ENCODE measurements at places on chromosomes 3 and 15. TPM values are rescaled to one million over a fixed set of nuclear protein-coding genes. Genes with fewer than 3 reads are reported as not detected.

SNX22 gene
- total RNA-seq, result 0.20 TPM

STOML1 gene
- total RNA-seq, result 5.9 TPM

OR5K2 gene
- not detected for total RNA-seq

TM2D3 gene
- 85.4 TPM for total RNA-seq

DLEC1 gene
- total RNA-seq, result 4.9 TPM

TRIM42 gene
- total RNA-seq, result not detected

OXTR gene
- 0.17 TPM for total RNA-seq

CPN2 gene
- not detected for total RNA-seq

SPSB4 gene
- not detected for total RNA-seq

SERINC4 gene
- total RNA-seq, result not detected

DNA sequence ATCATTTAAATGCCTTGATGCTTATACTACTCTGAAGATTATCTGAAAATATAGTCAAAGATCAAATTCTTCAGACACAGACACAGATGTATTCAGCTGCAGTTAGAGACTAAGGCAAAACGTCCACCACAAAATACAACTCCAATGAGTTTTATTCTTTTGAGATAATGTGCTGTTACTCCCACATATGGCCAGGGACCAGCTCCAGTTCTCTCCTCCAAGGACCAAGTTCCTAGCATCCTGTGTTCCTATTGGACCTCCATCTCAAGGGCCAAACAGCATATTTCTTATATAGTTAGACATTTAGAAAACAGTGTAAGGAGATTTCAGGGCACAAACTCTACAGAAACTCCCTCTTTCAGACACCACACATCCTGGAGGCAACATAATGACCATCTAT, 27.1 kb downstream of the IP6K1 start:
- no peak for DNase-seq

DNA sequence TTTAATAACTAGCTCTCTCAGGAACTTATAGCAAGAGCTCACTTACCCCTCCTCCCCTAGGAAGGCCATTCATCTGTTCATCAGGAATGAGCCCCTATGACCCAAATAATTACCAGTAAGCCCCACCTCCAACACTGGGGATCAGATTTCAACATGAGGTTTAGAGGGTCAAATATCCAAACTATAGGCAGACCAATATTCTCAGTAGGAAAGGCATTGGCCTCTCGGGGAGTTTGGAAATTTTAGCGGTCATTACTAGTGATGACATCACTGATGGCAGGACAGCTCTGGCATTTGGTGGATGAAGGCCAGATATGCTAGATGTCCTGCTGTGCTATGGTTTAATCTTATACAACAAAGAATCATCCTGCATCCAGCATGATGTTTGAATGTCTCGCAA, 15.2 kb upstream of the CD47 start:
- no peak for DNase-seq

DNA sequence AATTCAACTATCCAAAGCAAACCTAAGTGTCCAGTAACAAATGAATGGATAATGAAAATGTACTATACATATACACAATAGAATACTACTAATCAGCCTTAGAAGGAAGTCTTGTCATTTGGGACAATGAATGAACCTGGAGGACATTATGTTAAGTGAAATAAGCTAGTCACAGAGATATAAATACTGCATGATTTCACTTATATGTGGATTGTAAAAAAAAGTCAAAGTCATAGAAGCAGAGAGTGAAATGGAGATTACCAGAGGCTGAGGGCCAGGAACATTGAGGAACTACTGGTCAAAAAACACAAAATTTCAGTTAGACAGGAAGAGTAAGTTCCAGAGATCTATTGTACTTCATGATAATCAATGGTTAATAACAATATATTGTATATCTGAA, 33.6 kb downstream of the MYO5A start:
- no peak for DNase-seq

DNA sequence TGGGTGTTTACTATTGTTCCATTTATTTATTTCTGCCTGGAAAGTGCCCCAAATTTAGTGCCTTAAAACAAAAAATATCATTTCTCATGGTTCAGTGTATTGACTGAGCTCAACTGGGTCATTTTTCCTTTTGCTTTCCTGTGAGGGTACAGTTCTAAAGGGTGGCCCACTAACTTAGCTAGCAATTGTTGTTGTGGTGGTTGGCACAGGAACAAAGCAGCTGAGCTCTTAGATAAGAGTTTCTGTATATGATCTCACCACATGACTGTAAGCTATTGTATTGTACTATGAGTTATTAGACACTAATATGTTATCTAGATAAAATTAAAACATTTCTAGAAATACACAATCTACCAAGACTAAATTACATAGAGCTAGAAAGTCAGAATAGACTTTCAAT, 1283.7 kb downstream of the OTOL1 start:
- DNase-seq, result no peak

GRCh38 chr15:88511161-88511560, 35.3 kb downstream of the DET1 start:
- DNase-seq, result no peak

- DNase-seq, result no peak
These were observed 133.0 kb upstream of the NR2E3 start for GRCh38 chr15:71677352-71677751.

GRCh38 chr3:8103954-8104353, 397.7 kb upstream of the LMCD1 start:
- no peak for DNase-seq

DNA sequence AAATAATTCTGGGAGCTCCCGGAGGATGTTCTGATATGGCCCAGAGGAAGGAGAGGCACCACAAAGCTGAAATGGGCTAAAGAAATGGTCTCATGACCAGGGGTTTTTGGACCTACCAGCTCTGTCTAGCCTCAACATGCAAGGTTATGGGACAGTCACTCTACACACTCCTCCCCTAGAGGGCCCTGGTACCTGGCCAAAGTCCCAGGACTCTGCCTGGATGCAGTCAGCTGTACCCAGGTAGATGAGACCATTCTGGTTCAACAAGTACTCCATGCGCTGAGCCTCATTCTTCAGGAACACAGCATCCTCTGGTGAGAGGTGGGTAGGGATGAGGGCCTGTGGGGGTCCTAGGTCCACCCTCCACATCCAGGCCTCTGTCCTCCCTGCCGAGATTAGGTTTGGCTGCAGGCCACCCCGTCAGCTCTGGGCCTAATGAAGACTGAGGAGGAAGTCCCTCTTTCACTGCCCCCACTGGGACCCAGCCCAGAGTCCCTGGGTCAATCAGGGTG, 9.5 kb downstream of the EPB42 start:
- no peak for DNase-seq

DNA sequence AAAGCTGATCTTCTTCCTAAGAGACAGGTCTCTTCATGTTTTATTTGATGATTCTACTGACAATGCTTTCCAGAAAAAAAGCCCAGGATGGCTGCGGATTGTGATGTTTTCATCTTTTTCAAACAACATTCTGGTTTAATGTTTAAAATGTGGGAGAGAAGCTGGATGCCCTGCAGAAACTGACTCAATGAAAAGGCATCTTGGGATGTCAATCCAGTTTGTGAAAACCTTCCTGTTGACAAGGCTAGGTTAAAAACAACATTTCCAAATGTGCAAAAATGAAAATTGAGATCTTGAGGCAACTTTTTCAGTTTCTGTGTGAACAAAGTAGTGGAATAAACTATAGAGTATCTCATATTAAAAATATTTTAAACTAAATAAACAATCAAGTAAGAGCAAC, 156.0 kb upstream of the MRPL3 start:
- no peak for DNase-seq

DNA sequence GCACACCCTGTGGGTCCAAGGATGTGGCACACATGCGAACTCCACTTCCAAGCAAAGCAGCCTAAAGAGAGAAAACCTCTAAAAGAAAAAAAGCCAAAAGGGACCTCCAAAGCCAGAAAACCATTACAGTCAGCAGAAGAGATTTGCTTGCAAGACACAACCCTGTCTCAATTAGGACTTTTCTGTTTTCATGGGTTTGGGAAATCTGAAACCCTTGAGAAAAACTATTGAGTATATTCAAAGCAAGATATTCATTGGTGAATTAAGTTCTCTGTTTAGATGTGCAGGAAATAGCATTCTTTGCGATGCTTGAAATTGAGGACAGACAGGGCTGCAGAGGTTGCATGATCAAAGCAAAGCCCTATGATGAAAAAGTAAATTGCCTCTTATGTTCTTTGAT, 10.2 kb upstream of the LDHAL6B start:
- no peak for DNase-seq

DNA sequence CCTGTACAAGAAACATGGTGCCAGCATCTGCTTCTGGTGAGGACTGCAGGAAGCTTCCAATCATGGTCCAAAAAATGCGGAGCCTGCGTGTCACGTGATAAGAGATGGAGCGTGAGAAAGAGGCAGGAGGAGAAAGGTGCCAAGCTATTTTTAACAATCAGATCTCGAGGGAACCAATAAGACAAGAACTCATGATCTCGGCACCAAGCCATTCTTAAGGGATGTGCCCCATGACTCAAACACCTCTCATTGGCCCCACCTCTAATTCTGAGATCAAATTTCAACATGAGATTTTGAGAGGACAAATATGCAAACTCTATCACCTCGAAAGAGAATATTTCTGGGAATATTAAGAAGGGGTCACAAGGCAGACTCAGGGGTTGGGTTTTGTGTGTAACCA, 107.2 kb downstream of the PYDC2 start:
- DNase-seq, result no peak

GRCh38 chr15:51103330-51103729, 8.6 kb upstream of the TNFAIP8L3 start:
- no peak for DNase-seq

DNA sequence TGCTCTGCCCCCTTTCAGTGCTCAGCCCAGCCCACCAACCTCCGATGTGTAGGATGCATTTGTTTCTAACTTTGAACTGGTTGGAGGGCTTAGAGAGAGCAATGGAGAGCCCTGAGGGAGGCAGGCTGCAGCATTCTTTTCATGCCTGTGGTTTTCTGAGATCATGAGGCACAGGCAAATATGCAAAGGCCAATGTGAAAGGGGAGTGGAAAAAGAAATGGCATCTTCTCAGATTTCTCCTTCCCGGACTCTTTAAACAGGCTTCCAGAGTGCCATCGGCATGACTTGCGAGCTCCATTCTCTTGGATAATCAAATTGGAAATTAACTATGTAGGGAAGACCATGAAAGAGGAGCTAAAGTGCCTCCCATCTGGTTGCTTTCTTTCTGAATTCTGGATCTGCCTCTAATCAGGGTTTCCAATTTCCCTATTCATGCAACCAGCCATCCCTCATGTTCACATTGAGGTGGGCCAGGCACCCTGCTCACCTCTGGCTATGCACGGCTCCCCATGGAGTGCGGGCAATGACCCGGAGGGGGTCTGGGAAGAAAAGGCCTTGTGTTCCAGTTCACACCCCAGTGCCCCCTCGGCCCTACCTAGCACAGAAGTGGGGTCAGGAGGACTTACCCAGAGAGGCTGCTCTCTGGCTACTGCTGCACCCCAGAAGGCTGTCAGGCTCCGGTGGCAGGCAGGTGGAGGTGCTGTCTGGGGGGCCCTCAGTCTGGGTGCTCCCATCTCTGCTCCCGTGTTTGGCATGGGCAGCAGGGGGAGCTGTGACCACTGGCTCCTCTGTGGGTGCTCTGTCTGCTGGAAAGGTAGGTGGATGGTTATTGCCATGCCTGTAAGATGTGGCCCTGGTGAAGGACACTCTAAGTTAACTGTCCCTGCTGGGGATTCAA, 16.1 kb downstream of the AMOTL2 start:
- no peak for DNase-seq

- peak; percentile 33 for DNase-seq
These were observed 402 bp downstream of the WWTR1 start for GRCh38 chr3:149657321-149657925.

- DNase-seq, result no peak
These were observed 105.0 kb downstream of the FOXP1 start for GRCh38 chr3:71478568-71478967.

DNA sequence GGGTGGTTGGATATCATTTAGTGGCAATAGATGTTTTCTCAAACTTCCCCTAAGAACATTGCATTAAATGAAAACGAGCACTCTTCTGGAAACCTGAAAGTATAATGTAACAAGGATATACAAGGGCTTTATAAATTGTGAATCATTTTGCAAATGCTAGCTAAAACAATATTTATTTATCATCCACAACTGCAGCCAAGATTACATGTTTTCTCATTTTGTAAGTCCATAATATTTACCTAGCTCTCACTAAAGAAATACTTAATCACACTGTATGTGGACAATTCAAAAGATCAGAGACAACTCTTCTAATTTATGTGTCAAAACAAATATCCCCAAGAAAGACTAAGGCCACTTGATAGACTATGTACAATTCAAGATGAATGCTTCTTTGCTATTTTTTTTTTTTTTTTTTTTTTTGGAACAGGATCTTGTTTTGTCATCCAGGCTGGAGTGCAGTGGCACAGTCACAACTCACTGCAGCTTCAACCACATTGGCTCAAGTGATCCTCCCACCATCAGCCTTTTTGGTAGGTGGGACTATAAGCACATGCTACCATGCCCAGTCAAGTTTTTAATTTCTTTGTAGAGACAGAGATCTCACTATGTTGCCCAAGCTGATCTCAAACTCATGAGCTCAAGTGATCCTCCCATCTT, 427.7 kb upstream of the THBS1 start:
- DNase-seq, result no peak

DNA sequence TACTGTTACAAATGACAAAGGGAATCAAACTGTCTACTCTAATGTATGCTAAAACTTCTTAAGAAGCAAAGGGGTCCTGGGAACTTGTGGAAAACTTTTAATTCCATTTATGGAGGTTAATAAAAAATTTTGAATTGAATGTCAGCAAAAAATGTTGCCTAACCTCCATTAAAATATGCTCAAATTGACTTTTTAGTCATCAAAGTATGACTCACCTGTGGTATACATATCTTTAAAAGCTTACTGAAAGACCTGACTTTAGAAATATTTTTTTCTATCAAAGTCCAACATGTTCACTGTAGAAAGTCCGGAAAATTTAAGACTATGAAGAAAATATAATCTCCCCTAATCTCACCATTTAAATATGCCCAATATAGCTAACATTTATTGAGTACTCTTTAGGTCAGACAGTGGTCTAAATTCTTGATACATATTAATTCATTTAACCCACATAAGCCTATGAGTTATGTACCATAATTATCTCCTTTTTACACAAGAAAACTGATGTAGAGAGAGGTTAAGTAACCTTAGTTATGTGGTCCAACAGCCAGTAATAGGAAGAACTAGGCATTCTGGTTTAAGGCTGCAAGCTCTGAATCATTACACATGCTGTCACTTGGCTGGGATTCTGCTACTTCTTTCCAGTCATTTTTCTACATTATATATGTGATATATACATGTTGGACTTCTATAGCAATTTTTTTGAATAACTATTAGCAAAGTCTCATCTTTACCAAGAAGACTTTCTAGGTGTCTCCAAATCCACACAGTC, 83.6 kb downstream of the PDZRN3 start:
- no peak for DNase-seq

- DNase-seq, result peak; percentile 28
These were observed 51.9 kb downstream of the BBX start for GRCh38 chr3:107574650-107575049.

- no peak for DNase-seq
These were observed 712 bp downstream of the RTF1 start for GRCh38 chr15:41417418-41418195.

- no peak for DNase-seq
These were observed 103.8 kb downstream of the WDR76 start for GRCh38 chr15:43930556-43930955.

Data from CD4-positive, CD25-positive, alpha-beta regulatory T cell (primary cell).